ENCODE measurements at places on chromosomes 2 and 18. TPM values are rescaled to one million over a fixed set of nuclear protein-coding genes. Genes with fewer than 3 reads are reported as not detected.
A peak's percentile ranks its signal among the peaks of the same experiment; 100 is the strongest.

DNA sequence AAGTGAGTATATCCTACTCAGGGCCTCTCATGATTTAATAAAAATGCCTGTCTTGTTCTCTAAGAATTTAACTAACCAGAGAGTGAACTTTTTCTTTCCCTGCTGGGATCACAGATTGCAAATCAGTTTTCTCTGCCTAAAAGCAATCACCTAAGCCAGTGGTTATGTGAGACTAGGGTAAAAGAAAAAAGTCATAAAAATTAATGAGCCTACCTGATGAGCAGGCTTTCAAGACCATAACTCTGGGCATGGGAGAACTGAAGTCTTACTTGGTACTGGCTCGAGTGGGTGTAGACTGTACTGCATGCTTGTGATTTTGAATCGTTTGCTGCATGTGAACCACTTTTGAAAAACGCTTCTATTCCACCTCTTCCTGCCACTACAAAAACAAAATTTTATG, 1677.0 kb upstream of the LRRTM1 start:
- no peak for DNase-seq

DNA sequence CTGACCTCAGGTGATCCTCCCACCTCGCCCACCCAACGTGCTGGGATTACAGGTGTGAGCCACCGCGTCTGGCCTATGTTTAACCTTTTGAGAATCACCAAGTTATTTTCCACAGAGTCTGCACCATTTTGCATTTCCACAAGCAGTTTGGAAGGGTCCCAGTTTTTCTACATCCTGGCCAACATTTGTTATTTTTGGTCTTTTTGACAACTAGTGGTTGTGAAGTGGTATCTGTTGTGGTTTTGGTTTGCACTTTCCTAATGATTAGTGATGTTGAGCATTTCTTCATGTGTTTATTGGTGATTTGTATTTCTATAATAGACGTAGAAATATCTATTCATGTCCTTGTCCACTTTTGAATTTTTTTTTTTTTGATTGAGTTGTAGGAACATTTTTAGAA, 67.9 kb downstream of the BIRC6 start:
- no peak for DNase-seq

DNA sequence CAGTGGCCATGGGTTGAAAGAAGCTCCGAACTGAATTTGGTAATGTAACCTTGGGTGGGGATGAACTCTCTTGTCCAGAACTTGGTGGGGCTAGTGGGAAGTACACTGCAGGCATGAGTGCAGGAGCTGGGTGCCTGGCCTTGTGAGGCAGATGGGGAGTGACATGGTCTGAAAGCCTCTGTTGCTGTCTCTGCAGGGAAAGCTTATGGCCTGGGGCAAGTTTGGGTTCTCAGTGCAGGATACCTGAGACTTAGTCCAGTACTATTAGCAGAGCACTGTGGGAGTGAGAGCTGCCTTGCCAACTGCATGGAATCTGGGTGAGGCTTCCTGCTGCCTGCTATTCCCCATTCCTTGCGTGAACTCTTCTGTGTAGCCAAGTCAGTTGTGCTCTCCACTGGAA, 1620.9 kb upstream of the NXPH2 start:
- no peak for DNase-seq

GCG gene
- not detected for total RNA-seq

DNA sequence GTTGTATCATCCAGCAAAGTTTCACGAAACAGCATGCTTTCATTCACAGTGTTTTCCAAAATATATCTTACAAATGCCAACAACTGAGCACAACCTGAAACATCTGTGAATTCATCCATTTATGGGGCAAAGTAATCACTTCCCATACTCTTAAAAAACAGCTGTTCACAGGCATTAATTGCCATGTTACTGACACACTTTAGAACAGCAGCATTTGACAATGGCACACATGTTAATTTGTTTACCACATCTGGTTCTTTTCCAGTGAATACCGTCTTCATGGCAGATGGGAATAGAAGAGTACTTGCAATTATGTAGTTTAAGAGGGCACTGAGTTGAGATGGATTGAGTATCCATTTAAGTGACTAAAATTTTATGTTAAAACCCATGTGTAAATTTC, 347.4 kb upstream of the LRP1B start:
- no peak for DNase-seq

CFAP65 gene
- not detected for total RNA-seq

- no peak for DNase-seq
Observed at GRCh38 chr18:46250812-46251173, 146.6 kb downstream of the HAUS1 start.

SLC9A4 gene
- 23.5 TPM for total RNA-seq

DNA sequence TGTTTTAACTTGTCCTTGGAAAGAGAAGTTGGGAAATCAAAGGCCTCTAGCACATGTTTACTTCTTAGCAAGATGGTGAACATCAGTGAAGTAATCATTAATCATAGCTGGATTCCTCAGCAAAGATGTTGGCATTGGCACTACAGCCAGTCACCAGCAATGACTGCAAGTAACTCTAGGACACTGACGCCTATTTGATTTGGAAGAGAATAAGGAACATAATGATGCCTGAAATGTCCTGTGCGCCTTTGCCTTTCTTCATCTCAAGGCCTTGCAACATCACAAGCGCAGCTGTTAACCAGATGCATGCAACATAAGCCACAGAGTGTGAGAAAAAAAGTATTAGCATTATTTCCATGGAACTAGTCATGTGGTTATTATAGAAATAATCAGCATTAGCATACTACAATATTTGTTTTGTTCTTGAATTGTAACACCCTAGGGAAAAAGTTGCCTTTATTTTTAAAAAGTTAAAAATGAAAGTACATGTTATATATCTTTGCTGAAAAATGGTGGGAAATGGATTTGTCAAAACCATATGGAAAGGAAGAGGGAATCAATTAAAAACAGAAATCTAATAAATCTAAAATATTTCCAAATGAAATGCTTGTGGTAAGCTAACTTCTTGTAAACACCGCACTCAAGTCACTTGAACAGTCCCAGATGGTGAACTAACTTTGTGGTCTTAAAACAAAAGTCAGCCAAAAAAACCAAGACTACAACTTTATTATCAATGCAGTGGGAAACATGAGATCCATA, 55.6 kb downstream of the THADA start:
- DNase-seq = peak; percentile 66

- no peak for DNase-seq
Observed at GRCh38 chr2:123791684-123792083, 233.4 kb upstream of the CNTNAP5 start.

CYTIP gene
- total RNA-seq = 15.8 TPM

GRCh38 chr2:144040834-144041233, 479.1 kb downstream of the ZEB2 start:
- no peak for DNase-seq

ELOA2 gene
- not detected for total RNA-seq

DNA sequence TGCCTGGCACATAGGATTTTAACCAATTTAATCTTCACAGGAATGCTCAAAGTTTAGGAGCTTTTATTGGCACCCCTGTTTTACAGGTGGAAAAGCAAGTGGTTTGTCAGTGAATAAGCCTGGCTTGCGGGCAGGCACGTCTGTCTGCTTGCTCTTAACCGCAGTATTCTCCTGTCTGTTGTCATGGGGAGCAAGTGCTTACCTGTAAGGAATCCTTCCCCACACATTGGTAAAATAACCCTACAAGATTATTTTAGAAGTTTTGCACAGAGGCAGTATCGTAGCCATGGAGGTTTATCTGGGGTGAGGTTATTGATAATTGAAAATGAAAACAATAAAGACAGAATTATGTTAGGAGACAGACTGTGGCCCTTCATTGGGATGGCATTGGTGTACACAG, 174.9 kb downstream of the AGAP1 start:
- no peak for DNase-seq

DNA sequence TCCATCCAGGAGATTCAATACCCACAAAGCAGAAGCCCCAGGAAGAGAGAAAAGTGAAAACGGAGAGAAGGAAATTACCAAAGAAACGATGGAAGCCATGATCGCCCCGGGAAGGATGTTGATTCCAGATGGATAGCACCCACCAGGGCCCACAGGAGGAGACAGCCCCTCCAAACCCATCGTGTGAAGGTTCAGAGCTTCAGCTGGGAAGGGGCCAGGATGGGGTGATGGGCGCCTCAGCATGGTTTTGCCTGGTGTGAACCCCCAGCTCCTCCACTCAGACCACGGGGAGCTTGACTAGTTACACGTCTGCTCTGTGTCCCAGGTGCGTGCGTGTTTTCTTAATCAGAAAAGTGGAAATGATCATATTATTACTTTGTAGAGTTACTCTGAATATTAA, 264.5 kb downstream of the EIPR1 start:
- no peak for DNase-seq

DTNA gene
- 55.7 TPM for total RNA-seq

GRCh38 chr2:57569396-57569795, 477.2 kb upstream of the VRK2 start:
- DNase-seq = no peak

GRCh38 chr2:523698-524270, 153.4 kb downstream of the TMEM18 start:
- no peak for DNase-seq

- DNase-seq = no peak
Observed at GRCh38 chr2:235537587-235537986, 43.7 kb downstream of the AGAP1 start.

CYS1 gene
- total RNA-seq = 4.0 TPM

DNA sequence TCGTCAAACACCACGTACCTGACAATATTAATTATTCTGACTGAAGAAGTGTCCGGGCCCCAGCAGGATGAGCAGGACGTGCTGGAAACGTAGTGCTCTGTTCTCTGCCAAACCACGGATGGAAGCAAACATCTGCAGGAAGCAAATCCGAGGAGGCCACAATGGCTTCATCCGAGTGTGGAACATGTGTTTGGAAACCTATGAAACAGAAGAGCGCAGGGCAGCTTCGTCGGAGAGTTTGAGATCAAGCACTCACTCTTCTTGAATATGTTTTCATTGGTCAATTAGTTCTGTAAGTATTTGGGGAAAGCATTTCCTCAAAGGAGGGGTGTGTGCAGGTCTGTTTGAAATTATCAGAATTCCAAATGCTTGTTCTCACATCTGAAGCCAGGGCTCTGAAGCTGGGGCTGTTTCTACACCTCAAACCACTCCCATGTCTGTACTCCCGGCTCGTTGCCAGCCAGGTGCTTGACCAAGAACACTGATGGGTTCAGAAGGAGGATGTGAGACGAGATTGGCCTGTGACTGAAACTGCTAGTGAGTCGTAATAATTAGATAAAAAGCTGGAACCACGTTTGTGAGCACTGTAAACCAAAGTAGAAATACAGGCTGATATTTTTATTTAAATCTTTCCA, 356.6 kb upstream of the SALL3 start:
- no peak for DNase-seq

Data from ureter (tissue), 1 donor.